ENCODE measurements at places on chromosomes 6 and 20. TPM values are rescaled to one million over a fixed set of nuclear protein-coding genes. Genes with fewer than 3 reads are reported as not detected.

The KCNK16 gene
- total RNA-seq: not detected

The CDSN gene
- not detected for total RNA-seq

The CFAP206 gene
- not detected for total RNA-seq

The OSTM1 gene
- total RNA-seq: 14.6 TPM

The UNC5CL gene
- total RNA-seq: 1.2 TPM

The C20orf204 gene
- 5.5 TPM for total RNA-seq

The PHACTR1 gene
- 0.26 TPM for total RNA-seq

The NQO2 gene
- total RNA-seq: 29.1 TPM

The DEFB132 gene
- not detected for total RNA-seq

The WFDC8 gene
- total RNA-seq: not detected

The SLC35F1 gene
- total RNA-seq: not detected

The RBBP8NL gene
- not detected for total RNA-seq

The CAP2 gene
- not detected for total RNA-seq

The NTSR1 gene
- not detected for total RNA-seq

The BMP5 gene
- total RNA-seq: not detected

DNA sequence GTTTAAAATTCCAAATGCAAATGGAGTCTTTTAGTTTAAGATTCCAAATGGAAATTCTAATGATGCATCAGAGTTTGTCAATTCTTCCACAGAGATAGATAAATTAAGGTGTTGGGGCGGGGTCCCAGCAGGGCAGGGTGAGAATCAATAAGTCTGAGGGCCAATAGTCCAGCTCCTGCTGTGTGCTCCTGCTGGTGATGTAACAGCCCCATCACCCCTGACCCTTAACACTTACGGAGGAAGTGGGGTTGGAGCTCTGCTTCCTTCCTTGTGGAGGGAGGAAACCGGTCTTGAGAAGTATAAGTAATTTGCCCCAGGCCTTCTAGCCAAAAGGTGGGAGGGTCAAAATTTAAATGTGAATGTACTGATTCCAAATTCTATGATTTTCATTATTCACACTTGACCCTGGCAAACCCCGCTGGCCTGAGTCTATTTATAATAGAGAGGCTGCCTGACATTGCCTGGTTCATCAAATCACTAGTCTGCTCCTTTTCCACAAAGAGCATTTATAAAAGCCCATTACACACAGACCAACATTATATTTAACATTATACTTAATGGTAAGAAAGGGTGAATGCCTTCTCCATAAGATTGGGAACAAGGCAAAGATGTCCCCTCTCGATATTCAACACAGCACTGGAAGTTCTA is 17.2 kb downstream of the ZBTB2 start:
- DNase-seq: peak; percentile 66

DNA sequence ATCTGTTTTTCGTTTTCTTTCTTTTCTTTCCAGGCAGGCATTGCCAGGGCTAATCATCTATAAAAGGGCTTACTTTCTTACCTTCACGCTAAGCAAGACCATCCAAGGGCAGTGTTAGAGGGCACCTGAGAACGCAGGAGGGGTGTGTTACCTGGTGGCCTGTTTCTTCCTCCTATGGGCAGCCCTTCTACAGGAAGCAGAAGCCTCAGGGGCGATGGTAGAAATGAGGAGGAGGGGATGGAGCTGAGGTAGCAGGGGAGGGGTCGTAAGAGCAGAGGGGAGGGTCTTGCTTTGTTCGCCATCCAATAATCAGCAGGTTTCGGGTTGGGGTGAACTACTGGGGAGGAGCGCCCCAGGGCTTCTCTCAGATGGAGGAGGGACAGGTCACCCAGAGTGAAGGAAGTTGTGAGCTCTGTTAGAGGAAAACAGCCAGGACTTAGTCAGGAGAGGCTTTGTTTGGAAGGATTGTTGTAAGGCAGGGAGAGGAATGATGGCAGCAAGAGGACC is 1.5 kb upstream of the CCR6 start:
- DNase-seq: no peak

- DNase-seq: no peak
These were observed 26.2 kb downstream of the NOL7 start for GRCh38 chr6:13641315-13641714.

- no peak for DNase-seq
These were observed 4.7 kb upstream of the FOXF2 start for GRCh38 chr6:1384549-1385128.

DNA sequence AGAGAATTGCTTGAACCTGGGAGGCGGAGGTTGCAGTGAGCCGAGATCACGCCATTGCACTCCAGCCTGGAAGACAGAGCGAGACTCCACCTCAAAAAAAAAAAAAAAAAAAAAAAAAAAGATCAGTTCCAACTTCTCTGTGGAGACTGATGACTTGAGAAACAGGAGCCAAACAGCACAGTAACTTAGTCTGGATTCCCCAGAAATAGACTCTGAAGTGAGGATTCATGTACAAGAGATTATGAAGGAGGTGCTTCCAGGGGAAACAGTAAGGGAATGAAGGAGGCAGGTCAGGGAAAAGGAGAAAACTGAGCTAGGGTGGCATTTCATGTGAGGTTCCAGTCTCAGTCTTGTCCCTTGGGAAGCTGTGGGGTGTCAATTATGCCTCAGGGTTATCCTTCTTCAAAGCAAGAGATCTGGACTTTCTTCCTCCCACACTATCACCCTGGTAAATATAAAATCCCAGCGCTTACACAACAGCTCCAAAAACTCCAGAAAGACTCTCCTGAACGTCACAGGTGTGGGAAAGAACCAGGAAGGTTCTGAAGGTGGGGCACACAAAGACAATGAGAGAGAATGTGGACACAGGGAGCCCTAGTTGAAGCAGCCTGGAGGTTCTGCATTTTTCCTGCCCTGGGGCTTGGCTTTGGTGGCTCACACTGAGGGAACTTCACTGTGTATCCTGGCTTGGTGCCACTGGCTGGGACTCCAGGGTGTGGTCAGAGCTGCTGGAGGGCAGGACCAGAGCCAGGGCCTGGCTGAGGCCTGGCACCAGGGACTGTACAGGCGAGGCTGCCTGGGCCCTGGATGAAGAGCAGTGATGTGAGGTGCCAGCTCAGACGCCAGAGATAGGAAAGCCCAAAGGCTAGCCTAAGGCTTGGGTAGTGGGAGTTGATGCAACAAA is 46.8 kb downstream of the PCNA start:
- DNase-seq: no peak

DNA sequence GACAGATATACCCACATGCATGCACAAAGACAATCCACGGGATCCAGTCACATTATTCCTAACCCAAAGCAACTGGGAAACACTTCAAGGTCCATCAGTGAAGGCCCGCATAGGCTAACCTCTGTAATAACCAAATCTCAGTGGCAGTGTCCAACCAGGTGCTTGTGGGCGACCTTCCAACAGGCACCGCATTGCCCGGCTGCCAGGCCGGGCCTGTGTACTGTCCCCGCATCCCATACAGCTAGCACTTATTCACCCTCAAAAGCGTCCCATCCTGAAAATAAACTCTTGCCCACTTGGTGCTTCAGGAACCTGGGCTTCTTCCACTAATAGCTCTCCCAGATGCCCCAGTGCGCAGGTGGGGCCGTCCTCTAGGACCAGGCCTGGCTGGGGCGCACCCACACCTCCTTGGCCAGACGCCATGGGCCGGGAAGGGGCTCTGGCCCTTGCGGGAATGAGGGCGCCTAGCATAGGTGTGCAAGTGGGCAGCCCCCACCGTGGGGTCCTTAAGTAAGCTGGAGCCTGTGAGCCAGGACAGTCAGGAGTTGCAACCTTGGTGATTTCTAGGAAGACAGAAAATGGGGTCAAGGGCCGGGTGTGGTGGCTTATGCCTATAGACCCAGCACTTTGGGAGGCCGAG is 1.1 kb upstream of the ENTPD6 start:
- no peak for DNase-seq

GRCh38 chr6:27505209-27506027 is 32.5 kb upstream of the ZNF184 start:
- peak; percentile 72 for DNase-seq

DNA sequence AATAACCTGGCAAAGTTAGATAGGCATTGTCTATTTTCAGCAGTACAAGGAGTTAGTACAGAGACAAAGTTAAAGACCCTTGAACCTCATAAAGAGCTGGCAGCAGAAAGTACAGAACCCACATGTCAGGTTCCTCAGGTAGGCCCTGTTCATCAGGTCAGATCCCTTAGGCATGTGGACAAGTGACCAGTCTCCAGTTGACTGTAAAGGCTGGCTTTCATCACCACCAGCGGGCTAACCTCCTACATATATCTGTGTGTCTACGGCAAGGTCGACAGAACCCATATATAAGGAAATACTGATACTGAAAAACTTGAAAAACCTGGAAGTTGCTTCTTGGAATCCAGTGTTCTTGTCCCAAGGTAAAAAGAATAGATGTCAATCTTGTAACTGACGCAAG is 223.1 kb upstream of the SGK1 start:
- no peak for DNase-seq

- DNase-seq: no peak
These were observed 106.8 kb upstream of the PDE10A start for GRCh38 chr6:165769884-165770283.

GRCh38 chr6:17971128-17972073 is 16.0 kb downstream of the KIF13A start:
- no peak for DNase-seq

- DNase-seq: no peak
These were observed 162.7 kb downstream of the TBC1D7 start for GRCh38 chr6:13165502-13166172.

- no peak for DNase-seq
These were observed 134.3 kb upstream of the B3GAT2 start for GRCh38 chr6:71091167-71091566.

- no peak for DNase-seq
These were observed 300.5 kb downstream of the KCNQ5 start for GRCh38 chr6:72922401-72922800.

DNA sequence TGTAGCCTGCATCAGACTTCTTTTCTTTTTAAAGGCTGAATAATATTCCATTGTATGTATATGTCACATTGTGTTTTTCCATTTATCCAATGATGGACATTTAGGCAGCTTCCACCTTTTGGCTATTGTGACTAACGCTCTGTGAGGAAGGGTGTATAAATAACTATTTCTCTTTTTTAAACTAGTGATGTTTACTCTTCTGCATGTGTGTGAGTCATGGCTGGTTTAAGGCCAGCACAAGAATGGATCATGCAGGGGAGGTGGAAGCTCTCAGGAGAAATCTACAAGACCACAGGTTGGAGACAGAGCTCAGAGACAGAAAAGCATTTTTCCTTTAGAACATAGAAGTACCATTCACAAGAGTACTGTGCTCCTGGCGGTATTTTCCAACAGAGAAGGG is 307.2 kb downstream of the SOX4 start:
- DNase-seq: no peak

- no peak for DNase-seq
These were observed 120.5 kb downstream of the RTN4IP1 start for GRCh38 chr6:106508834-106509233.

DNA sequence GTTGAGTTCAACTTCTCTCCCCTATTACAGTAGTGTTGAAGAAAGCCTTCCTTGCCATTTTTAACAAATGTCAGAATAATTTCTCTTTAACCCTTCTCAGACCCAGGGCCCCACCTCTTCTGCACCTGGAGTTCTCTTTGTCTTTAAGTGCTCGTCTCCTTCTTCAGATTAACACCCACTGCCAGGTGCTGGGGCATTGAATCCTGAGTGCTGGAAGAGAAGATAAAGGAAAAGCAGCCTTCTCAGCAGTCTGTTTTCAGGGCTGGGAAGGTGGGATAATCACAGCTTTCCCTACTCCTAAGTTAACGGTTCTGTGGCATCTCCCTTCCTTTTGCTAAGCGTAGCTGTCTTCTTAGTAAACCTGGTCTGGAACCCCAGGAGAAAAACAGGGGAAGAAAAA is 114.6 kb upstream of the TAB2 start:
- DNase-seq: no peak

DNA sequence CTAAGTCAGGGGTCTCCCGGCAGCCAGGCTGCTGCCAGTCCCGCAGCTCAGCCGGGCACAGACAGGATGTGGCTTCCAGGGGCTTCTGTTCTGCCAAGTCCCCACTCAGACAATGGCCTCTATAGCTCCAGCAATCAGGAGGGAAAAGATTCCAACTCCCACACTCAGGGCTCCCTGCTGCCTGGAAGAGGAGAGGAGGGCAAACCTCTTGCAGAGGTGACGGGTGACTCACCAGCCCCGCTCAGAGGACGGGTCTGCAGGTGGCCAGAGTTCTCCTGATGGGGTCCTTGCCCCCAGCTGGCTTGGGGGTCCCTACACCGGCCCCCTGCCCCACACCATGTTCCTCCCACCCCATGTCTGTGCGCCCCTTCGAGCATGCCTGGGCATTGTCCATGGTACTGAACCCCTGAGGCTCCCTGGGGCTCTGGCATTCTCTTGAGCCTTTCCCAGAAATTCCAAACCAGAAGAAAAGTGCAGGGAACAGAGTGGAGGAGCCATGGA is 32.6 kb downstream of the NTSR1 start:
- no peak for DNase-seq

- peak; percentile 57 for DNase-seq
These were observed 68.0 kb downstream of the BTBD9 start for GRCh38 chr6:38571721-38572120.

DNA sequence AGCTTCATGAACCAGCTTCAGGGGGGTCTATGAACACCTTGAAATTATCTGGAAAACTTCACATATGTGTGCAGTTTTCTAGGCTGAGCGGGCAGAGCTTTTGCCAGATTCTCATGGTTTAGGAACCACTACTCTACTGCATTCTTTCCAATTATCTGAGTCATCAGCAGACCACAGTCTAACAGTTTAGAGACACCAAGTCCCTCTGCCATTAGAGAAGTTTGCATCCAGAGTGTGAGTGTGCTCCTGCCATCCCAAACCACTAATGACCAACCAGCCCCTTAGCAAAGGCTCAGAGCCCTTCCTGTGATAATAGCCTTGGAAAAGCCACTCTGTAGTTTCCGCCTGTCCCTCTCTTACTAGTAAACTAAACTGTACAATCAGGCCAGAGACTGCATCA is 96.8 kb downstream of the PHACTR1 start:
- no peak for DNase-seq

GRCh38 chr20:48942730-48943129 is 21.2 kb downstream of the ARFGEF2 start:
- no peak for DNase-seq

GRCh38 chr20:18272451-18272850 is 15.9 kb upstream of the ZNF133 start:
- no peak for DNase-seq

DNA sequence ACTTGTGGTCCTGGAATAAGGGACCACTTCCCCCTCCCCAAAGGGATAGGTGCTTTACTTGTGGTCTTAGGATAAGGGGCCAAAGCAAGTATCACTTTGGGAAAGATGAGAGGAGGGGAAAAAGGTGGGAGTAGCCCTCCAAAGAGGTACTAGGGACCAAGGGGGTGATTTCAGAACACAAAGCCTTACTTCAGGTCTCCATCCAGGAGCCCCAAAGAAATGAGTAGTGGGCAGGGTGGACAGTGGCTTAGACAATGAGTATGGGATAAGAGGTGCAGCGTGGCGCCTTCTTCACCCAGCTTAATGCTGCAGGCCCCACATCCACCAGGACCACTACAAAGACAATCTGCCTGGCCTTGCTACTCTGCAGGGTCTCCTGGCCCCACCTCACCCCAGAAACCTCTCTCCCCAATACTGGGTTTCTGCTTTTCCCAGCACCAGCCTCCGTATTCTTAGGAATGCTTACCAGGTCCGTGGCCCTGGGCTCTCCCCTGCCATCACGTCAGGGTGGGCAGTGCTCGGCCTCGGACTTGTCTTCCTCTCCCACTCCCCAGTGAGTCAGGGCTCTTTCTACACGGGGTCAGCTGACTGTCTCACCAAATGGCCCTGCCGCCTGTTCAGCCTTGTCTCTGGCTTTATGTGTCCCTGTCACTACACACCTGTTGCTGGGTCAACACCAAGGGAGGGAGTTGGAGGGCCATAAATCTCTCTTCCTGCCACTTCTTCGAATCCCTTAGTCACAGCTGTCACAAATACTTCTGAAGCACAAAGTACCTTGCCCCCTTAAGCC is 3.1 kb downstream of the NNAT start:
- no peak for DNase-seq

- DNase-seq: no peak
These were observed 96.3 kb downstream of the FOXF2 start for GRCh38 chr6:1485678-1486077.
